T-helper 22 cell (primary cell): ENCODE measurements at places on chromosomes 1 and 21.

GRCh38 chr1:245621589-245621988 is 466.8 kb downstream of the KIF26B start:
- DNase-seq, result no peak

- no peak for DNase-seq
Measured at GRCh38 chr1:92708368-92708950, 76.4 kb downstream of the EVI5 start.

DNA sequence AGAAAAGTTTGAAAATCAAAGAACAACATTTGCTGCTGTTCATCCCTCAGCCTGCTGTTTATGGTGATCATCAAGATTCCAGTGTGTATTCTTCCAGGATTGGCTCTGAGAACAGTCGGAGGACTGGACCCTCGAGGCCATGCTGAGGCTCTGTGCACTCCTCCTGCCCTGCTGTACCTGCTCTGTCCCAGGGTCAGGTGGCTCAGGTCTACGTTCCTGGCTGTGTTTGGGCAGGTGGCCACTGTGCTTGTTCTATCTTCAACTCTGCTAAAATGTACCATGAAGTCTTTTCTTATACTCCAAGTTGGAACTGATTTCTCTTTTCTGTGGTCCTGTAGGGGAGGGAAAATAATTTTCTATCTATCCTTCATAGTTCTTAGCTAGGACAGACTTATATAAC is 175.9 kb downstream of the RWDD3 start:
- no peak for DNase-seq

DNA sequence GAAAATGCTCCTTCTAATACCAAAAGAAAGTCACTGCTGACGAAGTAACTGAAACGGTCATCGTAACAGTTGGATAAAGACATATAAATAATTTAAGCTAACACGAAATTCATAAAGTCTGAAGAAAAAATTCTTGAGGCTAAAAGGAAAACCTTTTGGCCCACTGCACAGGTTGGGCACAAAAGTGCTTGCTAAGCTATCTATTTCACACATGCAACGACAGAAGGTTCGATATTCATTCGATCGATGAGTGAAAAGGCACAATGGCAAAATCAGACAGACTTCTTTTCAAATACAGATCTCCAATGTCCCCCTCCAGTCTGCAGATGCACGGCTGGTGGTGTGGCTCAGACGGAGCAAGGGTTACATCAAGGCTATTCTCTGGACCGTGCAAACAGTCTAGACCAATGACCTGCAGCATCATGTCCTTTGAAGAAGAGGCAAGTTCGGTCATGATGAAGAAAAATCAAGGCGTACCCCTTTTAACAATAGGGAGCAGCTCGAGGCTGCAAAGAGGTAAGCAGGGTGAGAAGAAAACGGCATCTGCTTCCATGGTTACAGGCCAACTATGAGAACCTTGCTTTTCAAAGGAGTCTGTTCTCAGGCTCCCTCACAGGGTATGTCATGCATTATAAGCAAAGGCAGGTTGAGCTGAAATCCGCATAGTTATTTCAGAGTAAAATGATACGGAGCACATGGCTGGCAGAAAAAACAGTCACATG is 579.6 kb downstream of the USP25 start:
- no peak for DNase-seq

GRCh38 chr1:155327981-155328380 is 7.3 kb downstream of the RUSC1 start:
- no peak for DNase-seq

- DNase-seq, result no peak
Measured at GRCh38 chr1:176058686-176059085, 148.4 kb downstream of the COP1 start.

DNA sequence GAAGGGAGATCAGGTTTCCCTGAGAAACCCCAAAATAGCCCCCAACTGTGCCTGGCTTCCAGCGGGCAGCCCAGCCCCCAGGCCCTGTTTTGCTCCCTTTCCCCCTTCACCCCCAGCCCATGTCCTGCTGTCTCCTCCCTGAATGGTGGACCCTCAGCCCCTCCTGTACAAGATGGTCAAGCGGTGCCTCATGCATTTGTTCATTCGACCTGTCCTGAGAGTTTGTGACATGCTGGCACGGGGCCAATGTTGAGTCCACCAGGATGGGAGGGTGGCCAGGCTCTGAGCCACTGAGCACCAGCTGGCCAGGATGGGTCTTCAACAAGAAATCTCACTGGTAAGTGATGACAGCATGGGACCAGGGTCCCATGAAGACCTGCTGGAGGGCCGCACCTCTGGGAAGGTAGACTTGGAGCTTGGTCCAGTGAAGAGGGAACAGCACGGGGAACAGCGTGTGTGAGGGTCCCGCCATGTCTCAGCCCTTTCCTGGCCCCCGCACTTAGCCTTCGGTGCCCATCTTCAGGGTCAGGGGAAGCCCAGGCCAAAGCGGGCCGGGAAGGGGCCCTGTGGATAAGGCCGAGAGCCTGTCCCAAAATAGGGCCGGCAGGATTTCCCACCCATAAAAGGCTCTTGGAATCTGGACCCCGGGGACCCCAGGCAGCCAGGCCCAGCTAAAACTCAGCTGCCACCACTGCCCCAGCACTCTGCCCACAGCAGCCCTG is at the start of gene CALML6:
CALML6 (plus strand) TSS at position 290 of the 722 bp plus-strand sequence; CDS start at position 311, 21 bp downstream.
- DNase-seq, result no peak

DNA sequence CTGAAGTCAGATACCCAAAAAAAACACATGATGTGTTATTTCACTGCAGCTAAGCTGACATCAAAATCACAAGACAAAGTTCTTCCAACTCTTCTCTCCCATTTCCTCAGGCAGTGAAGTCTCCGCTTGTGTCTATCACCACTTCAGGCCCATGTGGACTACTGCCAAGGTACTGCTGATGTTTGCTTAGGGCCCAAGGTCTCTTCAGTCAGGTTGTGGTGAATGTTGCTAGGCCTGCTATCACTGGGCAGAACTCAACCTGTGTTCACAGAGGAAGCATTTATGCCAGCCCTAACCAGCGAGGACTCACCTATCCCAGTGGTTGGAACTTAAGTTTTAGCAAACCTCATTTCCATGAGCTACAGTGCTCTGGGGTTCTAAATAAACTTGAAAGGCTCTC is 156.5 kb upstream of the BRINP3 start:
- DNase-seq, result no peak

DNA sequence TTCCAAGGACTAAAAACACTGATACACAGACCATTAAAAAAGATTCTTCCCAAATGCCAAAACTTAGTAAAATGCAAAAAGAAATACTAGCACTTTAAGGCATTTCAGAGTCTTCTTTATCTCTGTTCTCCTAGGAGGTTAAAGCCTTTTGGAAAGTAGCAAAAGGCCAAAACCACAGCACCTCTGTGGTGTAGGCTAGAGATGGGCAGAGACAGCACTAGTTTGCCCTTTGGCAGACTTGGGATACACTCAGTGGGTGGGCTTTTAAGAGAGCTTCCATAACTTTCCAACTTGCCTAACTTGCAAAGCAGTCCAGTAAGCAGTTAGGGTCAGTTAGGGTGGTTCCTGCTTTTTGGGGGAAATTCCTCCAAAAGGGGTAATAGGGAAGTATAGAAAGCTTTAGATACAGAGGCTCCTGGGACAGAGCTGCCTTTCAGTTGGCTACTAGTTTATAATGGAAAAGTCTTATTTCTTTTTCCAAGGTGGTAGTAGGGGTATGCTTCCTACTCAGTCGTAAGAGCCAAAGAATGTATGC is 17.9 kb upstream of the PTCH2 start:
- no peak for DNase-seq

DNA sequence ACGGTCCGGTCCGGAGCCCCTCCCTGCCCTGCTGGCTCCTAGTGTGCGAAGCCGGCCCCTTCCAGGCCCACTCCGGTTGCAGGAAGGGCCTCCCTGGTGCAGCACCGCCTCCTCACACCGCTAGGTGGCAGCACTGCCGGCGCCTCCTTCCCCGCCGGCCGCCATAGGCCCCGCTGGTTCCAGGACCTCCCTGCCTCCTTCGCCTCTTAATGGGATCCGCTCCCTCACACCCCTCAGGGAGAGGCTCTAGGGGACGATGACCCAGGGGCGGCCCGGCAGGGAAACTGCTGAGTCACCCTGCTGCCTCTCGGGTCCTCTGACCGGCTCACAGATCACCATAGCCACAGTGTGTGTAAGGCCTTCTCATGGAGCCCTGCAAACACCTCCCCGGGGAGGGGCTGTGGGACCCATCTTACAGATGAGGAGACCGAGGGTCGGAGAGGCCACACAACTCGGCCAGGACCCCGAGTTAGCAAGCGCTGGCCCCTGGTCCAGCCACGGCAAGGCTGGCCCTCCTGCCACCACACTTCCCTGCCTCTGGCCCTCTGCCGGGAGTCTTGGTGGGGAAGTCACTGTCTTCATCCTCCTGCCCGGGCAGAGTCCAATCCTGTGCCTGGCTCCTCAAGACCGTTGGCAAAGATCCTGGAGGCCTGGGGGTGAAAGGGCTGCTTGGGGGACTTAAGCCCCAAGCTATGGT is 1.6 kb upstream of the AJAP1 start:
- peak; percentile 9 for DNase-seq

GRCh38 chr1:53551428-53551995 is 92.3 kb downstream of the DMRTB1 start:
- no peak for DNase-seq

- DNase-seq, result no peak
Measured at GRCh38 chr21:37266515-37267221, 466 bp downstream of the VPS26C start.

DNA sequence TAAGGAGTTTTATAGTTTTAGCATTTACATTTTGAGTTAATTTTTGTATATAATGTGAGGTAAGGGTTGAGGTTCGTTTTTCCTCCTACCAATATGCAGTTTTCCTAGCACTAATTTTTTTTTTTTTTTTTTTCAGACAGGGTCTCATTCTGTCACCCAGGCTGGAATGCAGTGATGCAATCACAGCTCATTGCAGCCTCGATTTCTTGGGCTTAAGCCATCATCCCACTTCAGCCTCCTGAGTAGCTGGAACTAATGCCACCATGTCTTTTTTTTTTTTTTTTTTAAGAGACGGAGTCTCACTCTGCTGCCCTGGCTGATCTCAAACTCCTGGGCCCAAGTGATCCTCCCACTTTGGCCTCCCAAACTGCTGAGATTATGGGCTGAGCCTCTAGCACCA is 2.5 kb upstream of the UBASH3A start:
- DNase-seq, result no peak

DNA sequence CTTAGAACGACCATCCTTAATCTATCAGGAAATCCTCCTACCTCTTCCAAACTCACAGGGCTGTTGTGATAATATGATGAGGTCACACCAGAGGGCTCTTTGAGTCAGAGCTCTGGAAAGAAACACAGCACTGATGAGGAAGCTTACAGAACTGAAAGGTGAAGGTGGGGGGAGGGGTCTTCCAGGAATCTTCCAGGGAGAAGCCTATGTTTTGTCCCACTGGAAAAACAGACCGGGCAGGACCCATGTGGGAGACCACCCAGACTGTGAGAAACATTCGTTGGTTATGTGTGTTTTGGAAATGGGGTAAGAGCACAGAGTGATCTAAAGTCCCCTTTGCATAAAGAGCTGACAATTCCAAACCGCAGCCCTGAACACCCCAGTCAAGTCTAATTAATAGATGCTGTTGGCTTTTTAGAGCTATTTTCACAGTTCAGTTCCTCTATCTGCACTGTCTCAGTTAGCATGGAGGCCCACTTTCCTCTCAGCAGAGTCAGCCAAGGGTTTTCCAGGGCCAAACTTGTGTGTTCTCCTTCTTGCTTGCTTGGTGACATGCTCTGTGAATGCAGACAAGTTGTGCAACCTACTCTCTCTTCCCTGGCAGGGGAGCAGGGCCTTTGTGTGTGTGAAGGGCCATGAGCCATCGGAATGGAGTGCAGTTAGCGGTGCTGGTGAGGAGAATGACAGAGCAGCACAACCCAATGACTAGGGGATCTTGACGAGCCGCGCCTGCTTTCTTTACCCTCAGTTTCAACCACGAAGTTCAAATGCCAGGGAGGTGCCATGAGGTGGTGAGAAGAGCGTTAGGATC is 12.3 kb downstream of the PHLDA3 start:
- no peak for DNase-seq

GRCh38 chr1:21961337-21961736 is 15.5 kb upstream of the CELA3B start:
- DNase-seq, result no peak

DNA sequence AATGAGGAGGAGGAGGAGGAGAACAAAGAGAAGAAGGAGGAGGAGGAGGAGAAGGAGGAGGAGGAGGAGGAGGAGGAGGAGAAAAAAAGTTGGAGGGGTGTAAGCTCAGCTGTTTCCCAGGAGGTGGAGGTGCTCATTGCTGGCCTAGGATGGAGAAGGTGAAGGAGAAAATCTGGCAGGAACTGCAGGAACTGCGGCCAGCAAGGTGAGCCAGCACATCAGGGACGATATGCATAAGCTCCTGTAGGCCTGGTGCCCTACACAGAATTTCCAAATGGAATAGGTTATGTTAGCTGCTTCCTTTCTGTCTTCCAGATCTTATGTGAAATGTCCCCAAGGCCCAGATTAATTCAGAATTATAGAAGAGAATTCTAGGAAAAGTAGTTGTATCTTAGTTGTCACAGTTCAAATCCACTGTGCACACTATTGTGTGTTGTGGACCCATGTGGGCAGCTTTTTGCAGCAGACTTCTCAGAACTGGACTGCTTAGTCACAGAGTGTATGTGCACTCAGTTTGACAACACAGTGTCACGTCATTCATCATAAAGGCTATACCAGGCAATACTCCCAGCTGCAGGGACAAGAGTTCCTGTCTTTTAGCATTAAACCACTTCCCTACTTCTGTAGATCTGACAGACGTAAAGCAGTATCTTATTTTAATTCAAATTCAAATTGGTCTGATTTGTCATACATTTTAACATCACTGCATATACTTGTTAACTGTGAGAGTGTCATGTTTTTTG is 303.7 kb downstream of the HLX start:
- DNase-seq, result no peak

DNA sequence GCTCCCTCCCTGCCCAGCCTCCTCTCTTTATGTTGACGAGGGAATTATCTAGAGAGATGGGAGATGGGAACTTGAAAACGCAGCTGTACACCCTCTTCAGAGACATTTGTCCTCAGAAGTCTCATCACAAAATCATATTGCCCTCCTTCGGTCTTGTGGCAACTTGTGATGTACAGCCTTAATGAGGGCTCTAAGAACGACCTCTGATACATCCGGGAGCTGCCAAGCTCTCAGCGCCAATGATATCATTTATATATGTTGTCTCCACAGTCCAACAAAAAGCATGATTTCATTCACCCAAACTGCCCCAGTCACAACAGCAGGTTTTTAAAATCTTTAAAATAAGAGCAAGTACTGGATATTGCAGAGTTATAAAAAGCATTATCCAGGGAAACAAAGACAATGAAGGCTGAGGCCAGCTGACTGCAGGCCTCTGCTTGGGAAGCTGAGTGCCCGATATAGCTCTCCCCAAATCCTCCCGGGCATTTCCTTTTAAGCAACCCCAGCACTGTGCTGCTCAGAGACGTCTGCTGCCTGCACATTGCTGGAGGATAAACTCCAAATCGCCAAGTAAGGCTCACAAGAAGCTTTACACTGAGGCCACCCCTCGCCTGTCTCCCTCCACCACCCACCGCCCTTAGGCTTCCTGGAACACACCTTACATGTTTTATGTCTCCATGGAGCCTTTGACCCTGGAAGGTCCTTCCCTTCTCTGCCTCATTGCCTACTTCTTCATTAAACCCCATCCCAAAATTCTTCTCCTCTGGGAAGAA is 236.1 kb downstream of the C1orf94 start:
- no peak for DNase-seq
